Right kidney (tissue), 9 donors: ENCODE measurements at places on chromosomes 13 and 19.

GRCh38 chr19:52600639-52601024, 30.5 kb downstream of the ZNF701 start:
- DNase-seq = no peak

- no peak for DNase-seq
Observed at GRCh38 chr13:60090574-60090973, 73.2 kb downstream of the DIAPH3 start.

GRCh38 chr19:44580366-44580895, 32.9 kb upstream of the IGSF23 start:
- DNase-seq = no peak

- no peak for DNase-seq
Observed at GRCh38 chr19:3184847-3185460, 776 bp upstream of the NCLN start.

DNA sequence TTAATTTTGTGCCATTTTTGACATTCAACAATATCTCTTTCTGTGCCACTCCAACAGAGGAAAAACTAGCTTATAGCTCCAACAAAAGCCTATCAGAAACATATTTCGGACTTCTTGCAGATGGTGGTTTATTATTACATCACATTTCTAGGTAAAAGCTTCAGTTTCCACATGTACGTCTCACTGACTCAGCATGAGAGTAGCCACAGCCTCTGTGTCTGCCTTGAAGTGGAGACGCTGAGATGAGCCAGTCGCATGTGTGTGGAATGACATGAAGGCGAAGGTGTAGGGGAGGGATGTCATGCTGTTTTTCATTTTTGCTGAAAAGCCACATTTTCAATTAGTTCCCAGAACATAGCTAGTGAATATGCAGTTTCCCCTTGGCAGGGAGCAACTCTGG, 598.6 kb downstream of the EFNB2 start:
- DNase-seq = no peak

DNA sequence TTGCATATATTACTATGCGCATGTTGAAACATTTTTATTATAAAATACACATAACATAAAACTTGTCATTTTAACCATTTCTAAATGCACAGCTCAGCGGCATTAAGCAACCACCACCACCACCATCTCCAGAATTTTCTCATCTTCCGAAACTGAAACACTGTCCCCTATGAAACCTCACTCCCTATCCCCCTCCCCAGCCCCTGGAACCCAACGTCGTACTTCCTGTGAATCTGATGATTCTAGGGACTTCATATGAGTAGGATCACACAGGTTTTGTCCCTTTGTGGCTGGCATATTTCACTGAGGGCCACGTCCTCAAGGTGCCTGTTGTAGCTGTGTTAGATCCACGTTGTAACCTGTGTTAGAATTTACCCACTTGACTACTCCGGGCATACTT, 716 bp upstream of the MAP2K2 start:
- DNase-seq = no peak

GRCh38 chr19:1690699-1691307, 38.4 kb upstream of the TCF3 start:
- DNase-seq = no peak

DNA sequence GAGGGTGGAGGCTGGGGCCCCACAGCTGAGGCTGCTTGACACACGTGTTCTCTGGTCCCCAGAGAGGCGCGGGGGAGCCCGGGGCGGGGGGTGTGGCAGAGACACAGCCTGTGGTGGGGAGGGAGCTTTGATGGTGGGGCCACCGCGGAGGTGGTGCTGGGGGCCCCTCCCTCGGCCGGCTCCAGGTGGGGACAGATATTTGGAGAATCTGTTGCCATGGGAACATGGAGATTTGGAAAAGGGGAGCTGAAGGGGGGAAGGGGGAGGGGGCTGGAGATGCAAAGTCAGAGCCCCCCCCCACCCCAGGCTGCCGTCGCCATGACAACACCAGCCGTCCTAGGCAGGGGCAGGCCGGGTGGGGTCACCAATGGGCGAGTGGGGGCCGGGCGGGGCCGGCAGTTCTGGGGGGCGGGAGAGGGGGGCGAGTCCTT, 1.2 kb downstream of the PRKCG start:
- no peak for DNase-seq

DNA sequence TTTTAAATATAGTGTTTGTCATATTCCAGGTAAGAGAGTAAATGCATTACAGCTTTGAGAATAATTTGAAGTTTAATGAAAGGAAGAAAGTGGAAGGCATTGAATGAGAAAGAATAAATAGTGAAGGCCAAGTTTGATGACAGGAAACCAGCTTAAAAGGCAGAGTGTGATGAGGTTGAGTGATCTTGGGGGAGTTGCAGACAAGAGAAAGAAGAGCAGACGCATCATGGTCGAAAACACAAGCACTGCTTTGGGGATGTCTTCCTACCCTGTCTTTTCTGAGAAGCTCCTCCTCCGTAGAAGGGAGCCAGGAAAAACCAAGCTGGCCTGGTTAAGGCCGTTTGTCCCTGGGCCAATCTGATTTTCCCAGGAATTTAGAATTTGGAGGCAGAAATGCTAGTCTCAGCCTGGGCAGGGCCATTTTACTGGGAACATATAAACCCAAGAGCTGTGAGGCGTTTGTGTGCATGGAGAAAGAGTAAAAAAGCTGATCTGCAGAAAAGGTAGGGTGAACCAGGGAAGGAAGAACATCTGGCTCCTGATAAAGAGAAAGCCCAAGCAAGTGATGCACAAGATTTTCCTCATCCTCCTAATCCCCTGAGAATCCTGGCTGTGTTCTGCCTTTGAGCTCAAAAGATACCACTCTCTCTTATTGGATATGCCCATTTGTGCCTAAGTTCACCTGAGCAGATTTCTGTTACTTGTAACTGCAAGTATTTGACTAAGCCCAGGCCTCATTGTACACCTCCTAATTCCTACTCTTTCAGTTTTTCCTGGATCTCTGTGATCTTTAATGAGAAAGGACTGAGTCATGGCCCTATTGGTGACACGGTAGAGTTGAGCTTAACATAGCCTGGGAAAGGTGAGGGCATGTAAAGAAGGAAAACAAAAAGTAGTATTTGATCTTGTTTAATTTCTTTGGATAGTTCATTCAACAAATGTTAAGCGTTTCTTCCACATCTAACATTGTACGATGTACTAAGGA, 80.0 kb downstream of the WDFY2 start:
- DNase-seq = no peak

- DNase-seq = no peak
Observed at GRCh38 chr19:4038661-4039423, 27.9 kb downstream of the ZBTB7A start.

GRCh38 chr13:42075517-42075916, 27.1 kb downstream of the DGKH start:
- no peak for DNase-seq

DNA sequence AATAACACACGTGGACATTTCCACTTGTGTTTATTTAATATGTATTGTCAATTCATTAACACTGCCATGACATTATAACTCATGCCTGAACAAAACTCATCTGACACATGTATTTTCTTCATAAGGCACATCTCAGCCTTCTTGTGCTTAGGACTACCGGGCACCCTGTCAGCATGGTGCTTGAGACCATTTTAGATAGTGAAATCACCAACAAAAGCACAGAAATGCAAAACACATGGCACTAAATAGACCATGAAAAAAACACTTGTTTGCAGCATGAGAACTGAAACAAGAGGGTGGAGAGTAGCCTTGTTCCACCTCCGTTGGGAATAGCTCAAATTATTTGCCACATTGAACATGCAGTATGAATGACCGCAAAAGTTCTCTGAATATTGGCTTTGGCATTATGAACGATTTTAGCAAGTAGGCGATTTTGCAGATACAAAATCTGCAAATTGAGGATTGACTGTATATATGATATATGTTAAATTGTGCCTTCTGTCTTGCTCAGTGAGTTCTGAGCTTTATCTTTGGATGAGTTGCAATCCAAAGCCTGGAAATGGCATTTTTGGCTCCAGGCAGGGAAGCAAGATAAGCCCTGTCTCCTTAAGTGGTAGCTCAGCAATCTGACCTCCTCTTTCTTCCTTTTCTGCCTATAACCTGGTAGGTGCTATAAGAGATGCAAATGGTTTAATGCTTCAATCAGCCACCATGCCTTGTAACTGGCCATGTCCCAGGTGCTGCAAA, 328.2 kb downstream of the HS6ST3 start:
- no peak for DNase-seq

DNA sequence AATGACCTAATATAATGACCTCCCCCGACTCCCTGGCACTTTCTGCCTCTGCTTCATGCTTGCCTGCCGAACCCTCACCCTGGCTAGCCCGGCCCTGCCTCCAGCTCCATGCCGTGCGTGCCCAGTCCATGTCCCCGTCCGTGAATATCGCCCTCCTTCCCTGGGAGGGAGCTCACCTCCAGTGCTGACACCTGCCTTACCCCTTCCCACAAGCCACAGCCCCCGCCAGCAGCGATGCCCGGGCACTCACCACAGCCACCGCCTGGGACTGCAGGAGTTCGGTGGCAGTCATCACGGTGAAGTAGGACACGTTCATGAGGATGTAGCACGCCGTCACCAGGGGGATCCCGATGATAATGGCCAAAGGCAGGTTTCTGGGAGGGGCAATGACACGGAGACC, 10.0 kb downstream of the SLC7A9 start:
- no peak for DNase-seq

DNA sequence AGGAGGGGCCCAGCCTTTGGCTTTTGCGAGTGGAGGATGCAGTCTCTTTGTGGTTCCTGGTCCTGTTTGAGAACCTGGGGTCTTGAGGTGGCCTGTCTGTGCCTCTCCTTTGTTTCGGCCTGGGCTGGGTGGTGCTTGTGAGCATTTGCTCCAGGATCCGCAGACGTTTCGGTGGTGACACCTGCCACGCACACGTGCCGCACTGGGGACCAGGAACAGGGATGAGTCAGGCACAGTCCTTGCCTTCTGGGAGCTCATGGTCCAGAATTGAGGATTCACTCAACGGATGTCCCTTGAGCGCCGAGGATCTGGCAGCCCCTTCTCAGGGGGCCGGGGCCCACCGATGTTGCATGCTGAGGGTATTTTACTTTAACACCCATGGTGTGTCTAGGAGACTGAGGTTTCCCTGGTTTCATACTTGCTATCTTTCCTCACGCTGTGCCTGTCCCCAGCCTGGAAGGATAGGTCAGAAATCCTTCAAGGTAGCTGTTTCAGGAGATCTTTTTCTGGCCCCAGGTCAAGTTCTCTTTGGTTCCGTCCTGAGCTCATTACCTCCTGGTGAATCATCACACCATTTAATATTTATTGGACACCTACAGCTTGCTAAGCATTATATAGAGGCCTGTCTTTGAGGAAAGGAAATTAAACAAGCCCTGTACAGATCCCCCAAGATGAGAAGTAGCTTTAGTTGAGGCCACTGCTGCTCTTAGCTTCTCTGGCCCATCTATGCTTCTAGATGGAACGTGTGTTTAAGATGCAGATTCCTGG, 5.1 kb downstream of the HDGFL2 start:
- DNase-seq = no peak

DNA sequence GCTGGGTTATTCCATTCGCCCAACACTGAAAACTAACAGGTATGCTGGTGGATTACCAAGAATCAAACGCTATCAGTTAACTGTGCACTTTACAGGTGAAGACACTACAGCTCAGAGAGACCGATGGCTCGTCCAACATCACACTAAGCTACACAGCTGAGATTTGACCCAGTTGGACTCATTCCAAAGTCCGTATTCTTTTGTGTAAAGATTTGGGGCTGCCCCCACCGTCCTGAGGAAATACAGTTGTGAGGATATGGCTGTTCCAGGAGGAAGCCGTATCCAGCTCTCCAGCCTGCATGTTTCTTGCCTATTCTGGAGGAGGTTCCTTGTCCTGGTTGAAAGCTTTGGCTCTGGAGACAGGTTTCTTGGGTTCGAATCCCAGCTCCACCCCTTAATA, 4.2 kb downstream of the ZSCAN5A start:
- no peak for DNase-seq

DNA sequence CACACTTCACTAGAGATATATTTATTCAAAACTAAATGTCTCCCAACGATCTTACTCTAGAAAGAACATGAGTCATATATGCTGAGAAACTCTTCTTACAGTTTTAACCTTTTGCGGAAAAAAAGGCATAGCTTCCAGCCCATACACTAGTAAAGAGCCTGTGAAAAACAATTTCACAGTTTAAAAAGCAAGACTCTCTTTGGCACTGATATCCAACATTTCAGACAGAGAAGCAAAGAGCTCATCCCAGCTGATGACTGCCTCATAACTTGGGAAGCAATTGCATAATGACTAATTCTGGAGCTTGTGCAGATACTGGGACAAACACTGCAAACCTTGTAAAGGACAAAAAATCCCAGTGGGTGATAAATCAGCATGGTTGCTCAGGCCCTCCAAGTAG, 88.0 kb downstream of the ENOX1 start:
- DNase-seq = no peak

DNA sequence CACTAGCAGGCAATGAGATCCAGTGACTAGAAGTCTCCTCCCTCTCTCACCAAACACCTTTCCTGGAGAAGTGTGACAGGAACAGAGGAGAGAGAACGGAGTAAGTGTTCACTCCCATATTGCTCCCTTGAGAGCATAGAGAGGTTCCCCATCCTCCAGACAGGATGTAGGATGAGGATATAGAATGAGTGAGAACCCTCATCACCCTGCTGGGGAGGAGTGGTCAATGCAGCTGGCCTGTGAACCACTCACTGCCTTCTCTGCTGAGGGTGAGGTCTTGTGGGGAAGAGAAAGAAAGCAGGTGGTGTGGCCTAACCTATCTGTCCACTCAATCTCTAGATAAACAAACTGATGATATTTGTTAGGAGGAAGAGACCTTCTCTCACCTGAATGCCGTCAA, 386.6 kb downstream of the PCDH20 start:
- no peak for DNase-seq

GRCh38 chr19:3586127-3586626, 899 bp downstream of the GIPC3 start:
- no peak for DNase-seq

DNA sequence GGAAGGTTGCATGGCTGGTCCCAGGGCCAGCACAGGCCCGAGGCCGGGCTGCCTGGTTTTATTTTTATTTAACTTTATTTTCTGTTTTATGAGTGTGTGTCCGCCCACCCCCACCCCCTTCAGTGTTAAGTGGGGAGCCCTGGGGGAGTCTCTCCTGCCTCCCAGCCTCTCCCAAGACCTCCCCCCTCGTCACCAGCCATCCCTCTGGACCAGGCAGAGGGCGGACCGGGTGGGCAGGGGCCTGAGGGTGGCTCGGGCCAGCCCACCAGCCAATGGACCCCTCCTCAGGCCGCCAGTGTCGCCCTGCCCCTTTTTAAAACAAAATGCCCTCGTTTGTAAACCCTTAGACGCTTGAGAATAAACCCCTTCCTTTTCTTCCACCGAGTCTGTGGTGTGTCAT, 531 bp upstream of the TGFBR3L start:
- DNase-seq = no peak

DNA sequence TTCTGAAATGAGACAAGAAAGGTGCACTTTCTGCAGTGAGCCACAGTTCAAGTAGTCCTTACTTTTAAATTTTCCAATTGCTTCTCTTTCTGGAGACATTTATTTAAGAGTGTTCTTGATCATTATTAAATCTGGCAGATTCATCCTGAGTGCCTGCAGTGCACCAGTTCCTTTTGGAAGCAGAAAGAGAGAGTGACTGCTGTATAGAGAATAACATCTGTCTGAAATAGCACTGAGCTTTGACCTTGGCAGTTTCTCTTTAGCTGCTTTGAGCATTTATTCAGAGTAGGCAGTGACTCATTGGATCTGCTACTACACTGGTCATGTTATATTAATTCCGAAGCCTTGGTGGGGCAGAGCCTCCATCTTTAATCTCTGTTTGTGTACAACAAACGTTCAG, 1373.7 kb downstream of the PCDH9 start:
- DNase-seq = no peak

- no peak for DNase-seq
Observed at GRCh38 chr13:108363666-108364065, 94.1 kb downstream of the TNFSF13B start.
